Uterus (tissue), 4 donors: ENCODE measurements at places on chromosomes 12 and 14. TPM values are rescaled to one million over a fixed set of nuclear protein-coding genes. Genes with fewer than 3 reads are reported as not detected.
A peak's percentile ranks its signal among the peaks of the same experiment; 100 is the strongest.

- no peaks in the 10 kb centered on the region for H3K4me1 ChIP-seq
- no peaks in the 10 kb centered on the region for H3K36me3 ChIP-seq
- DNase-seq, result no peak
- no peak overlapping the region for H3K27ac ChIP-seq
- H3K27me3 ChIP-seq, result no peaks in the 10 kb centered on the region
Measured at GRCh38 chr14:71460091-71460490, 472.1 kb upstream of the RGS6 start.

DNA sequence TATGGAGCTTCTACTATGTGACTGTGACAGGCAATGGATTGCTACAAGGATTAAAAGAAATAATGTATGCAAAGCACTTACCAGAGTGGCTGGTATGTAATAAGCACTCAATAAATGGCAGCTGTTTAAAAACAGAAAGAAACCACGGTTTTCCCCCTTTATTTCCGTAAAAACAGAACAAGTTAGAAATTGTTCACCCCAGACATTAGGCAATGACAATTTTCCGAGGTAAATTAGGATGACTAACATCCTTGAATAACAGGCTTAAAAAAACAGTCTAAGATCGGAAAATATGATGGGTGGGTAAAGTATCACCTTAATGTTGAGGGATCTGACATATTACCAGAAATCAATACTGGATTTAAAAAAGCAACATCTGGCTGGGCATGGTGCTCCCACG lies 20.9 kb upstream of the CNIH1 start:
- no peak for DNase-seq
- no peak overlapping the region for H3K4me3 ChIP-seq
- no peaks in the 10 kb centered on the region for H3K36me3 ChIP-seq
- no peaks in the 10 kb centered on the region for H3K27me3 ChIP-seq
- H3K27ac ChIP-seq, result no peak overlapping the region

Gene GPRC5D
- total RNA-seq, result not detected

- no peaks in the 10 kb centered on the region for H3K4me1 ChIP-seq
- no peaks in the 10 kb centered on the region for H3K36me3 ChIP-seq
- H3K27ac ChIP-seq, result no peak overlapping the region
- H3K27me3 ChIP-seq, result no peaks in the 10 kb centered on the region
Measured at GRCh38 chr14:98947911-98948595, 323.9 kb downstream of the BCL11B start.

Gene SYNJ2BP
- total RNA-seq, result 11.8 TPM

Gene TOMM20L
- not detected for total RNA-seq

Gene DPY19L2
- total RNA-seq, result 79.7 TPM

- H3K27ac ChIP-seq, result peak overlapping the region; percentile 96
- H3K4me1 ChIP-seq, result no peaks in the 10 kb centered on the region
- H3K4me3 ChIP-seq, result peak overlapping the region; percentile 63
- DNase-seq, result peak; percentile 92
- H3K27me3 ChIP-seq, result no peaks in the 10 kb centered on the region
- H3K36me3 ChIP-seq, result no peaks in the 10 kb centered on the region
Measured at GRCh38 chr12:57771236-57771872, 551 bp downstream of the METTL1 start.
